ENCODE measurements at places on chromosomes 1 and 21.

- no peak for DNase-seq
Observed at GRCh38 chr1:206744683-206745082, 25.9 kb upstream of the IL19 start.

GRCh38 chr1:209420276-209420675, 163.2 kb upstream of the CAMK1G start:
- no peak for DNase-seq

DNA sequence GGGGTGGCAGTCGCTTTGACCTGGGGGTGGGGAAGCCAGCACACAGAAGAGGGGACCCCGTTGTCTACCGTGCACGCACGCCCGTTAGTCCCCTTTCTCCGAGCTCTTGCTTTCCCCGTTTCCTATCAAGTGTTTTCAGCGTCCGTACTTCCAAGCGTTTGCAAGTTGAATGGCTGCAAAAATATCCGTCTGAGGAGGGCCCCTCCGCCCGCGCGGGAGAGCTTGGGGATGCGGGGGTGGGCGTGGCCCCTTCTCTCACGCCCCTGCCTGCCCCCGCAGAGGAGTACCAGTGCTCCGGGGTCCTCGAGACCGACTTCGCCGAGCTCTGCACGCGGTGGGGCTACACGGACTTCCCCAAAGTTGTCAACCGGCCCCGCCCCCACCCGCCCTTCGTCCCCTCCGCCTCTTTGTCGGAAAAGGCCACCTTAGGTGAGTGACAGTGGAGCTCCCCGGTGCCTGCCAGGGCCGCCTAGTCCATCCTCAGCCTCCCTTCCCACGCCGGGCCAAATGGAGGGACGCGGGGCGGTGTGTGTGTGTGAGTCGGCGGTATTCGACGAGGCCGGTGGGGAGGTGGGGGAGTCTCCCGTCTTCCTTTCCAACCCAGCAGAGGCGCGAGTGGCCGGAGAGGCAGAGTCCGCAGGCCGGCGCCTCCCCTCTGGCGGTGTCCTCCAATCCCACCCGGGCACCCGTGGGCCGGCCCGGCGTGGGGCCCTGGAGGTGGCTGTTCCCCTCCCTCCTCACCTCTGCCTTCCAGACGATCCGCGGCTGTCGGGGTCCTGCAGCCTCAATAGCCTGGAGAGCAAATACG, 3.4 kb downstream of the LRRC71 start:
- no peak for DNase-seq

DNA sequence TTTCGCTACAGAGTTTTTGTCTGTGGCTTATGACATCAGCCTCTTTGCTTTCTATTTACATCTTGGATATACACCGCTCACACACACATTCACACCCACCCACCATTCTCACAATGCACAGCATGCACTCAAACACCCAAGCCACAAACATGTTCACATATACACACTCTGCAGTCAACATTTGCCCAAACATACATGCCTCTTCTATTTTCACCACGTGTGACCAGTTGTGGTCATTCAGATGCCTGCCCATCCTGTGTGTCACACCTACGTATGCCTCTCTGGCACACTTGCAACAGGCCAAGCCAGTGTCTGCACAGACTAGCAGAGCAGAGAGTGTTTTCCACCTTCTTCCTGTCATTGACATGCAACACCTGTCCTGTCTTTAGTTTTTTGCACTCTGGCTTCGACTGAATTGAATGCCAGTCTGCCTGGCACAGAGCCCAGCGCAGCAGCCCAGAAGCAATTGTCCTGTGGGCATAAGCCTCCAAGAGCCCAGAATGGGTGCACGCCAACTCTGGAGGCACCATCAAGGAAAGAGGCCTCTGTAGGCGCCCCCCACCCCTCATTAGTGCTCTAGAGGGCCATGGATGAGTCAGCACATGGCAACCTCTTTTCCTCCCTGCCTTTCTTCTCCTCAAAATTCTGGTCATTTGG, 37.7 kb upstream of the LRRN2 start:
- DNase-seq, result peak; percentile 34

DNA sequence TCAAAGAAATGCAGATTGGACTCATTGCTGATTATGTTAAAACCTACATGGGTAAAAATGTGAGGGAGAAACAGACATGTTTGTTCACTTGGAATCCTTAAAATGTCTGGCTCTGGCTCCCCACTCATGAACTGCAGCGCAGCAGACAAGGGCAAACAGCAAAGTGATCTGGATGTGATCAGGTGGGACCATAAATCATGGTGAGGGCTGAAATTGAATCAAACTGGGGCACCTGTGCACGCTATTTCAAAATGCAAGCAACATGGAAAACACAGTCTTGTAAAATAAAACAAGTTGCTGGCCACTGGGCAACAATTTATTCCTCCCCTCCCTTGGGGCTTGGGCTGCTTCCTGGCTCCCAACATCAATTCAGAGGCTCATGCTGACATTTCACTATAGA, 373.4 kb downstream of the SEC16B start:
- DNase-seq, result no peak

Measured in muscle of leg (tissue), 16 donors.